Stimulated activated CD4-positive, alpha-beta T cell treated with anti-CD3 and anti-CD28 coated beads, Interleukin-2, amount 100 ng/mL, for 24 hours (primary cell): ENCODE measurements at places on chromosomes 7 and 10.

DNA sequence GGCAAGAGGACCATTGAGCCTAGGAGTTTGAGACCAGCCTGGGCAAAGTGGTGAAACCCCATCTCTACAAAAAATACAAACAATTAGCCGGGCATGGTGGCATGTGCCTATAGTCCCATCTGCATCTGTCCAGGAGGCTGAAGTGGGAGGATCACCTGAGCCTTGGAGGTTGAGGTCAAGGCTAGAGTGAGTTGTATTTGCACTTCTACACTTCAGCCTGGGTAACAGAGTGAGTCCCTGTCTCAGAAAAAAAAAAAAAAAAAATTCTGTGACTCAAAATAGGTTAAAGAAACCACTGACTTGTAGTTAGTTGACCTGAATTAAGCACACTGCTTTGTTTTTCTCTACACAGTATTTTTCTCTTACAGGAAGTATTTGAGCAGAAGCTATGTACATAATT is 74.4 kb downstream of the METTL2B start:
- DNase-seq: no peak

GRCh38 chr10:104090611-104091010 is 4.9 kb upstream of the COL17A1 start:
- no peak for DNase-seq

- no peak for DNase-seq
Observed at GRCh38 chr7:99767662-99768061, 16.3 kb downstream of the CYP3A4 start.

GRCh38 chr10:30489346-30489745 is 55.4 kb downstream of the MAP3K8 start:
- DNase-seq: no peak

DNA sequence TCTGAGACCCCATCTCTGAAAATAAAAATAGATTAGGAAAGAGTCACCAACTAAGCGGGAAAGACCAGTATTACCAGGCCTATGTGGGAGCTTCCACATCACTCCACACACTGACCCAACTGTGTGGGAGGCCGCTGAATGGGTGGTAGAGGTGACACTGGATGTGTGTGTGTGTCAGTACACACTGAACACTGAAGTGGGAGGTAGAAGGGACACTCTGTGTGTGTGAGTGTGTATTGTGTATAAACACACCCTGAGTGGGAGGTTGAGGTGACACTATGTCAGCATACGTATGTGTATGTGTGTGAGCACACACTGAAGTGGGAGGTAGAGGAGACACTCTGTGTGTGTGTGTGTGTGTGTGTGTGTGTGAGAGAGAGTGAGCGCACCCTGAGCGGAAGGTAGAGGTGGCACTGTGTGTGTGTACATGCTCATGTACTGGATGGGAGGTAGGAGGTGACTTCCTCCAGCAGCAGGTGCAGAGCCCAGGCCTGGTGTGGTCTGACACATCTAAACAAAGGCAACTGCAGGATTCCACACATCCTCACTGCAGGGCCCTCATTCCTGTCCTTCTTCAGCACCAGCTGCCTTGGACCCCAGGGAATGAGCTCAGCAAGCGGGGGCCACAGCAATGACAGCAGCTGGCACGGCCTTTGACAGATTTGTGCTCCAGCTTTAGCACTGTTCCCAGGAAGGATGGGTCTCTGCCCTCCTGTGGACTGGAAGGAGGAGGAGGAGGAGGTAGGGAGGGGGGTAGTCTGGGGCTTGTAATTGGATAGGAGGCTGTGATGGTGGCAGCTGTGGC is 26.5 kb upstream of the RBM20 start:
- peak; percentile 16 for DNase-seq

- DNase-seq: no peak
Observed at GRCh38 chr7:55588976-55589604, 16.8 kb upstream of the VOPP1 start.

DNA sequence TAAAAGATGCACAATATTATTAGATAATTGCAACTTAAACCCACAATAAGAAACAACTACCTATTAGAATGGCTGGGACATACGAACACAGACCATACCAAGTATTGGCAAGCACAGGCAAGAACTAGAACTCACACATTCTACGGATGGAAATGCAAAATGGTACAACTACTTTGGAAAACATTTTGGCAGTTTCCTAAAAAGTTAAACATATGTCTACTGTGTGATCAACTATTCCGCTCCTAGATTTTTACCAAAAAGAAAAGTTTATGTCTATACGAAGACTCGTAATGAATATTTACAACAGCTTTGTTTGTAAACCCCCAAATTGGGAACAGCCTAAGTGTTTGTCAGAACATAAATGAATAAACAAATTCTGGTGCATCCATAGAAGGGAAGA is 194.7 kb downstream of the FGFR2 start:
- DNase-seq: no peak

- no peak for DNase-seq
Observed at GRCh38 chr10:130790339-130790738, 521.2 kb downstream of the TCERG1L start.

DNA sequence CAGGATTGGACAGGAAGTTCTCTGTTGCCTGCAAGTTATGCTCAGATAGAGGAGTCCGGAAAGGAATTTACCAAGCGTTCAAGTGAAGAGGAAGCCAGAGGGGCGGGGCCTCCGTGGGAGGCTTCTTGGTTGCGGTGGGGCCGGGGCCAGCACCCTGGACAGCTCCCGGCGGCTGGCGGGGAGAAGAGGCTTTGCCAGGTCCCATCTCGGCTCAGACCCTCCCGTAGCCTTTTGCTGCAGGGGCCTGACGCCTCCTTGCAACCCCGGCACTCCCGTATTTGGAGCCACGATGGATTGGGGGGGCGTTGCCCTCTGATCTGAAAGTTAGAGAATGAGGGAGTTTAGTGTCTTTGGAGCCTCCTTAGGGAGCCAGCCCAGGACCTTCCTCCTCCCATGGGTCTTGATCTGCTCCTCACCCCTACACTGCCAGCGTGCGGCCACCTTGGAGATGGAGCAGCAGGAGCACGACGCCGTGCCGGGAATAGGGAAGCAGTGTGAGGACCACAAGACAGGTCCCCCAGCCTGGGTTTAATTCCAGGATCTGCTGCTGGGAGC is 3.1 kb upstream of the SLC18A3 start:
- peak; percentile 64 for DNase-seq

GRCh38 chr10:49330127-49330665 is 31.2 kb downstream of the C10orf71 start:
- DNase-seq: no peak

DNA sequence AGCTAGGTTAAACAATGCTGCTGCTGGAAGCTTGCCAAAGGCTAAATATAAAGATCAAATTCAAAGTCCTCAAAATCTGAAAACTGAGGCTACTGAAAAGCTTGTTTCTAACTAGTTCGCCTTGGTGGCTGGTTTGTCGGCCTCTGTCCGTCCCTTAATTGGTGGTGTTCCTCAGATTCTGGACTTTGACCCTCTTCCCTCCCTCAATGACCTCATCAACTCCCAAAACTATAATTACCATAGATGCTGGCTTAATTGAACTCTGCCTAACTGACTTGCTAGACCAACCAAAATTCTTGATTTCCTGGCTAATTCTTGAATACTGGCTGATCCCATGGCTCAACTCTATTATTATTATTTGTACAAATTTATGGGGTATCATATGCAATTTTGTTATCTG is 15.6 kb downstream of the ARHGAP21 start:
- no peak for DNase-seq

DNA sequence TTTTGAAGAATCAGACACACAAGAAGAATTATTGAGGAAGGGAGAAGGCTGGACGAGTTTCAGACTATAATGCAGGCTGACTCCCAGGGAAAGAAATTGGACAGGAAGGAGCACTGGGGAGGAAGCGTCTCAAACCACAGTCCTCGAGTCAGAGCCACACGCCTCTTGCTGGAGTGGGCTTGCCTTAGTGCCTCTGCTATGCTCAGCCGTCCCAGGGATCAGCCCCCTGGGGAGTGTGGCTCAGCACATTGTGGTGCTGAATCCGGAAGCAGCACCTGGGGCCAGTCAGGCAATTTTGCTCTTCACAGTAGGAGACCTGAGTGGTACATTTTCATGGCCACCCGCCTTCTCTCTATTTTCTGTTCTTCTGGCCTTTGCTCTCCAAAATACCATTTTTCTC is 67.4 kb upstream of the SLC35G1 start:
- DNase-seq: no peak

- DNase-seq: no peak
Observed at GRCh38 chr10:84254552-84255478, 10.0 kb downstream of the RGR start.

DNA sequence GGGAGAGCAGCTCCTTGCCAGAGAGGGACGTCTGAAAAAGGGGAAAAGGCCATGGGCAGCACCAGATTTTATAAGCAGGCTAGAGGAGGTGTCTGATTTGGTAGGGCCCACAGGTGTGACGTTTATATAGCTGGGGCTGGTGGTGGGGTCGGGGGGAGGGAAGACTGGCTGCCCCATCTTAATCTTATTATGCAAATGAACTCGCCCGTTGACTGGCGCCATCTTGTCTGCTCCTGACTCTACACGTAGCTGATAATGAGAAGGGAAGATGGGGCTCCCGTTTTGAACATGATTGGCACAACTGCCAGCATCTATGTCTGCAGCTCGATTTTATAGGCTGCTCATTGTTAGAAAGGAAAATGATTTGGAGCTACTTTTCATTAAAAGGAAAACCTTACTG is 28.6 kb upstream of the CADPS2 start:
- DNase-seq: no peak

GRCh38 chr10:14332903-14333302 is 2.2 kb upstream of the FRMD4A start:
- no peak for DNase-seq

GRCh38 chr10:49394933-49395740 is 752 bp downstream of the DRGX start:
- no peak for DNase-seq

GRCh38 chr7:97174303-97174702 is 56.8 kb downstream of the SDHAF3 start:
- no peak for DNase-seq

DNA sequence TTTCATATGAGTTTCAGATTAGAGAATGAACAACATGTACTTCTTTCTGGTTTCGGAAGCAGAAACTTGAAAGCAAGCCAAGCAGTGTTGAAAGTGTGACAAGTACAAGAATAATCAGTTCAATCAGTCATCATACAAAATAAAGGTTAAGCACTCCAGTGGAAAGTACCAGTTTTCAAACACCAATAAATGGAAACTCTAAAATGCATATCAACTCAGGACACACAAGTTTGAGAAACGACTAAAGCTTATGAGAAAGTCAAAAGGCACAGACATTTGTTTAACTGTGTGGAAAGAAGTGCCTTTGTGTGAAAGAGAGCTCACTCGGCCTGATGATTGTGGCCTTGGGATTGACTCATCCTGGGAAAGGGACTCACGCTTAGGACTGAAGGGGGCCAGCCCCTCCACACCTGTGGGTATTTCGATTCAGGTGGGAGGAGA is 60.6 kb upstream of the AKR1C1 start:
- peak; percentile 34 for DNase-seq

DNA sequence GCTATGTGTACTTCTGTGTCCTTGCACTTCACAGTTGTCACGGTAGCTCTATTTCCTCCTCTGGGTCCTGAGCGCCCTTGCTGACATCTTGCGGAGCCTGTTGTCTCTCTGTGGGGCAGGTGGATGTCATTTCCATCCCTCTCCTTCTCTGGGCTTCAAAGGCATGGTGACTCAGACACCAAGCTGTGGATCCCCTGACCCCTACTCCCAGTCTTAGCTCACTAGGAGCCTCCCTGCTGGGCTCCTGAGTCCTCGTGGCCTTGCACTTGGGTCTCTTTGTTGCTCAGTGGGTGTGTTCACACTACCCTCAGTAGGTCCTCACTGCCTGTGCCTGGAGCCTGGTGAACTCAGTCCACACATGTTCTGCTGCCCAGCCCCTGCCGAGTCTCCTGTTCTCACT is 100.3 kb upstream of the PAX2 start:
- DNase-seq: no peak

- DNase-seq: no peak
Observed at GRCh38 chr7:105202616-105203015, 186.1 kb downstream of the SRPK2 start.

GRCh38 chr10:57664815-57665214 is 602.9 kb downstream of the IPMK start:
- no peak for DNase-seq

DNA sequence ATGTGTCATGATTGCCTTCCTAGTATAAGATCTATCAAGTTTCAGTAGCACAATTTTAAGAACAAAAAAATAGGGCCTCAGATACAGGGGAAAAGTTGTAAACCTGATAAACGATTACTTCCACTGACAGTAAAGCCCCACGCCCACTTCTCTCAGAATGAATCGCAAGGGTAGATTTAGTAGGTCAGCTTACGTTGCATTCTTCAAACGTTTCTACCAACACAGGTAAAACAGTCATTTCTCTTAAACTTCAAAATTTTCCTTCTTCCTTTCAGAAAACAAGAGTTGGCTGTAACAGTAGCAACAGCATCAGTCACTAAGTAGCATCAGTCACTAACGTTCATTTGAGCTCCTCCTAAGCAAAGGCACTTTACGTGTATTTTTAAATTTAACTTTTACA is 221.5 kb downstream of the ADAM12 start:
- DNase-seq: peak; percentile 29

DNA sequence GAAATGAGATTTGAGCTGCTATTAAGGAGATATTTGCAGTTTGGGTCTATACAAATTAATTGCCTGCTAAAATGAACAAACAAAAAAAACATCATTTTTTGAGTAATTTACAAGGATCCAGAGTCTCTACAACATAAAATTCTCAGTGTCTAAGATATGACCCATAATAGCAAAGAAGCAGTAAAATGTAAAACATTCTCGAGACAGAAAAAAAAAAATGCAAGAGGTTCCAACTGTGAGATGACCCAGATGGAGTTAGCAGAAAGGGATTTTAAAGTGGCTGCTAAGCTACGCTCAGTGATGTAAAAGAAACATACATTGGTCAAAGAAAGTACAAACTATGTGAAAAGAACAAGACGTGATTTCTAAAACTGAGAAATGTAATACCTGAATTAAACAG is 471.0 kb downstream of the SH2D4B start:
- DNase-seq: no peak

DNA sequence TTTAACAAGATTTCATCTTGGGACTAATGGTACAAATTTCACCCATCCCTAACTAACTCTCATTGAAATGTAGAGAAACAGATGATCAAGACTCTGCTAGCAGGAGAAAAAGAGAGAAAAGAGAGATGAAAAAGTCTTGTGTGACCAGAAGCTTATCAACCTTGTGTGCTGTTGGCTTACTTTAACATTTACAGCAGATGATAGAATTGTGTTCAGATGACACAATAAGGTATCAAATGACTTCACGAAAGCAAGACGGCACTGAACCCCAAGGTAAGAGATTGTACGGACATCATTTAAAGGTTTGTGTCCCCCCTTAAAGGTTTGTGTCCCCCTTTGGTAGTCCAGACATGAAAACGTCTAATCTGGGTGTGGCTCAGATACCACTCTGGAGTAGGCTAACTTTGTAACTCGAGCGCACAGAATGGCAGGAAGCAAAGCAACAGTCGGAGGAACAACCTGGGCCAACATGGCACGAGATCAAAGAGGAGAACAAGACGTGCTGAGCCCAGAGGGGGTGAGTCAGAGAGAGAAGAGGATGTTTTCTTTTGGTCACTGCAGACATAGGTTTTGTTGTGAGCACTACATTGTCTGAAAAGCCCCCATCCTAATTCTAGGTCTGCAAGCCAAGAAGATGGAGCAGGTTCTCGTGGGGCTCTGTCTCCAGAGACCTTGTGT is 10.4 kb upstream of the LMBR1 start:
- DNase-seq: no peak

GRCh38 chr7:28980451-28981160 is 22.5 kb upstream of the TRIL start:
- no peak for DNase-seq
